ENCODE measurements at places on chromosomes 1 and 21.

GRCh38 chr1:6347641-6348487 lies 45.7 kb downstream of the ACOT7 start:
- DNase-seq: peak; percentile 21

DNA sequence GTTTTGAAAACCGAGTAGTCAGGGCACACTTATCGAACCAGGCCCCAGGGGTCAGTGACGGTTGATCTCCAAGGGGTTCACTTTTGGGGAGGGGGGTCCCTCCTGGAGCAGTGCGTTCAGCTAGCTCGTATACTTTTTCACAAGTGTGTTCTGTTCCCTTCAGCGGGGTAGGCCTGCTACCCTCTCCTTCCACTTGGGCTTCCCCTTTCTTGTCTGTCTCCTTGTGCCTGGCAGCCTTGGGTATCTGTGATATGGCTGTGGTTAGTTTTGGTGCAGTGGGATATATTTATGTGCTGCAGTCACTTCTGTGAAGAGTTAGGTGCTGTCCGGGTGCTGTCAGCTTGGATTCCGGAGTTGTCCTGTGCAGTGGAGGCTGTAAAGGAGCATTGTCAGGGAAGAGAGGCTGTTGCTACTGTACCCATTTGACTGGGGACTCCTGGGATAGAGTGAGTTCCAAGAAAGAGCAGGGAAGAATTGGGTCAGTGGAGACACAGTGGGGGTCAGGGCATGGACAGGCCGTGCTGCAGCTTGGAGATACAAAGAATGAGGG lies 29.7 kb downstream of the ADARB1 start:
- no peak for DNase-seq

- DNase-seq: peak; percentile 50
Measured at GRCh38 chr1:224922404-224923164, 6.9 kb upstream of the DNAH14 start.

GRCh38 chr1:7644961-7645750 lies 125.9 kb upstream of the VAMP3 start:
- peak; percentile 95 for DNase-seq

DNA sequence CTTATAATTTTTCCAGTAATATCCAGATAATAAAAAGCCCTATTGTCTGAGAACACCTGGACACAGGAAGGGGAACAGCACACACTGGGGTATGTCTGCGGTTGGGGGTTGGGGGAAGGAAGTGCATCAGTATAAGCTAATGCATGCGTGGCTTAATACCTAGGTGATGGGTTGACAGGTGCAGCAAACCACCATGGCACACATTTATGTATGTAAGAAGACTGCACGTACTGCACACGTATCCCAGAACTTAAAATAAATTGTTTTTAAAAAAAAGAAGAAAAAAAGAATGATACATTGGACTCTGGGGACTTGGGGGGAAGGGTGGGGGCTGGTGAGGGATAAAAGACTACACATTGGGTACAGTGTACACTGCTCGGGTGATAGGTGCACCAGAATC lies 144.9 kb upstream of the C1orf174 start:
- no peak for DNase-seq

DNA sequence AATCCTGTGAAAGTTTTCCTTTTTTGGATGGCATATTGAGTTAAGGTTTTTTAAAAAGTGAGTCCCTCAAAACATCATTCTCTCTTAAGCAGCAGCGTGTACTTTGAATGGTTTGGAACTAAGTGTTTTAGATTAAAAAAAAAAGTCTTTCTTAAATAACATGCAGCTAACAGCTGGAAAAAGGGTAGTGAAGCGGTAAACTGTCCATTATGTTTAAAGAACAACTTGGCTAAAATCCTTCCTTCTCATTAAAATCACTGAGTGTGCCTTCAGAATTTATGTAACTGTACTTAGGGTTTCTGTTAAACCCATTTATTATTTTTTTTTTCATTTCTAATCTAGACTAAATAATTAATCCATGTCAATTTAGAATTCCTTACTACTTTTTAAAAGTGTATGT lies 254.2 kb upstream of the ADAMTS5 start:
- DNase-seq: no peak

DNA sequence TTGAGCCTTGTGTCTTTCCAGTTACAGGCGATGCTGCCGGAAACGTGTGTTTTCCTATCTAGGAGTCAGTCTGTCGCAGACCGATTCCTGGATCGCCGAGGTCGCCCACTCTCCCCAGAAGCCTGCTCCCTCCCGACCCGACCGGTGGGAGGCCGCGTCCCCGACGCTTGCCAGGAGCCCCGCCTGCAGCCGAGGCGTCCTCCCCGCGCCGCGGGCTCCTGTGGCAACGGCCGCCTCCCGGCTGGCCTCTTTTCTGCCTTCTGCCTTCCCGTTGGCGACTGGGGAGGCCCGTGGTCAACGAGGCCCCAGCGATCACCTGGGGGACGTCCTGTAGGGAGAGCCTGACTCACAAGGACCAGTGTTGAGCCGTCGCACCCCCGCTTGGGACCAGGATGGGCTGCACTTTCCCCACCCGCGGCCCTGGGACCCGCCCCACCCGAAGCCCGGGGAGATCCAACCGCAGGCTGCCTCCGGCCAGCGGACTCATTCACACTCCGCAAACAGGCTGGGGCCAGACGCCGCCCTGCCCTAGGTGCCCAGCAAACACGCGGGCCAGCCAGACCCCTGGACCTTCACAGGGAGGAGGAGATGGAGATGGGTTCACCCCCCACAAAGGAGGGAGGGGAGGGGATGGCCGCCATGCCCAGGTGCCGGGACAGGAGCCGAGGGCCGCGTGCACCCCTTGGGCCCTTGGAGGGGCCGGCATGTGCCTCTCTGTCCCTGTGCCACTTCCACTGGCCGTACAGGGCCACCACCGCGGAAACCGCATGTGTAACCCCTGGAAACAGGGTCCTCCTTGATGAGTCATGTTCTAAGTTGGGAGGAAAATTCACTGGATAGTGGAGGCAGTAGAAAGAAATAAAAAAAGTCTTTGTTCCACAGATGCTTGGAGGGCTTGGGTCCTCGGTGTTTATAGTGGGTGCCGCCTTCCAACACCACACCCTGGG lies 7.2 kb upstream of the COL6A1 start:
- DNase-seq: no peak

- DNase-seq: no peak
Measured at GRCh38 chr21:44399151-44399954, 45.9 kb downstream of the TRPM2 start.

DNA sequence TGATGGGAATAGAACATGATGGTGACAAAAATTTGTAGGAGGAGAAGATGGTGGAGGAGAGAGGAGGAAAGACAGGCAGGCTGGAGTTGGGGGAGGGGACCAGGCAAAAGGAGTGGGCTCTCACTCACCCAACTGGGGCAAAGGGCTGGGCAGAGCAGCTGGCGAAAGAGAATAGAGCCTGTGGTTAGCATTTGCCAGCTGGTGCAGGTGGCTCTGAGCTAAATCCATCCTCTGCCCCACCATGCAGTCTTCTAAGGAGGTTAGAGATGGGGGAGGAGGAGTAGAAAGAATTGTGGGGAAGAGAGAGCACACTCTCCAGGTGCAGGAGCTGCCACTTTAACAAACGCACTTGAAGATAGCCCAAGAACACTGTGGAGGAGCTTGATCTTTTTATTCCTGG lies 27.6 kb upstream of the SLAMF1 start:
- DNase-seq: no peak

DNA sequence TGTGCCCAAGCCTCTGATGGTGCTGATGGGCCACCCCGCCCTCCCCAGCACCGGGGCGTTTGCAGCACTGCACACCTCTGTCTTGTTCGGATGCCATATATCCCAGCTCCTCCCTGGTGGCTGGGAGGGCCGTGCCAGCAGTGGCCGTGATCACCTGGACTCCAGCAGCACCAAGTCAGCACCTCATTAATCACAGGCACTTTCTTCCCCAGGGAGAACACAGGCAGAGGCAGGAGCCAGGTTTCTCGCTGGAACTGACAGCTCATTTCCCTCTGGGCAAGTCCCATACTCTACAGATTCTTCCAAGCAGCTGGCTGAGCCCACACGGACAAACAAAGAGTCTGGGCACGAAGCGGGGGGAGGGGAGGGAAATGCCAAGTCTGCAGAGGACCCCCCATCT lies 141.7 kb upstream of the EDN2 start:
- no peak for DNase-seq

DNA sequence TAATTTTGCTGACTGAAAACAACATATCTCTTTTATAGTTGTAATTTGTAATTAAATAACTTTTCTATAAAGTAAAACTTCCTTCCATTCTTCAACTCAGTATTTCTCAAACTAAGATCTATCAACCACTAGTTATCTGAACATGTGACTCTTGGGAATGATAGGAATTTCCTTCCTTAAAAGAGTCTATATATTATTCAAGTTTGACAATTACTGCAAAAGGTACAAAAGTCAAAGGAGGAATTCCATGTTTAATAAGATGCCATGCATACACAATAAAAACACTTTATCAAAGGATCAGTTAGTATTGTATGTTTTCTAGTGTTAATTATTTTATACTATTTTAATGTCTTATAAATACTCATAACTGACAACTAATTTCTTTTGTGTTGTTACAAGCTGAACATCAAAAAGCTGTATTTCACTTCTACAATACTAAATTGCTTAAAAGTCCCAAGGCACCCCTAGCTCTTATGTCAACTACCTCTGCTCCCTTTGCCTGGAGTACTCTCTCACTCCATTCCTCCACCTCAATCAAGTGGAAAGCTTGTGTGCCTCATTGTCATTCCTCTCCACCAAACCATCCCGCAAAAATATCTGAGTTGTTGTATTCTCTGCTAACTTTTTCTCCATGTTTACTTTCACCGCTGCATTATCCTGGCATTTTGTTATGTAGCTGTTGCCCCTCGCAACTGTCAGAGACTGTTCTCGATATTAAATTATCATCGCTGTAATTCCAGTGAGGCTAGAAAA lies 67.9 kb downstream of the SLC44A5 start:
- DNase-seq: no peak

Measured in NCI-H1436 (cell line).